ENCODE measurements at places on chromosomes 1 and 21. TPM values are rescaled to one million over a fixed set of nuclear protein-coding genes. Genes with fewer than 3 reads are reported as not detected.

TSPAN2 gene
- polyA plus RNA-seq, result 0.31 TPM

DCAF6 gene
- polyA plus RNA-seq, result 9.9 TPM

OR2T2 gene
- polyA plus RNA-seq, result not detected

REN gene
- polyA plus RNA-seq, result not detected

RGS8 gene
- polyA plus RNA-seq, result not detected

TFF1 gene
- polyA plus RNA-seq, result not detected

FAM78B gene
- polyA plus RNA-seq, result not detected
